ENCODE measurements at places on chromosomes 1 and 21.

DNA sequence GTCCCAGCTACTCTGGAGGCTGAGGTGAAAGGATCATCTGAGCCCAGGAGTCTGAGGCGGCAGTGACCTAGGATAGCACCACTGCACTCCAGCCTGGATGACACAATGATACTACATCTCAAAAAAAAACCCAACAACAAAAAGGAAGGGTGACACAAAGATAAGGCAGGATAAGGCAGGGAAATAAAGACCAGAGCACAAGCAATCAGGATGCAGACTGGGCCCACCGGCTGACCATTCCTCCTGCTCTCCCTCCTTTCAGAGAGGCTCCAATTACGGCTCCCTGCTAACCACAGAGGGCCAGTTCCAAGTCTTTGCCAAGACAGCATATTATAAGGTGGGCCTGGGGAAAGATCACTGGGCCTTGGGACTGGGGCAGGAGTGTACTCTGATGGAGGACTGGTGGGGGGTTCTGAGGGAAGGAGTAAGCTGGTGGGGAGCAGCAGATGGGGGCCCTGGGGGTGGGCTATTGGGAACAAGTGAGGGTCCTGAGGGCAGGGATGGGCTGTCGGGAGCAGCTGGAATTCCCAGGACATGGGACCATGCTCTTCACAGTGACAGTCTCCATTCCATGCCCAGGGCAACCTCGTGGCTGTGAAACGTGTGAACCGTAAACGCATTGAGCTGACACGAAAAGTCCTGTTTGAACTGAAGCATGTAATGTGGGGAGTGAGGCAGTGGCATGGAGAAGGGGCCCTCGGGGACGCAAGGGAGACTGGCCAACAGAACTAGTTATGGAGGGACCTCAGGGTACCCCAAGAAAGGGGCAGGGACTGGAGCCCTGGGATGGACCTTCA is 7.3 kb downstream of the NPR1 start:
- DNase-seq: no peak

DNA sequence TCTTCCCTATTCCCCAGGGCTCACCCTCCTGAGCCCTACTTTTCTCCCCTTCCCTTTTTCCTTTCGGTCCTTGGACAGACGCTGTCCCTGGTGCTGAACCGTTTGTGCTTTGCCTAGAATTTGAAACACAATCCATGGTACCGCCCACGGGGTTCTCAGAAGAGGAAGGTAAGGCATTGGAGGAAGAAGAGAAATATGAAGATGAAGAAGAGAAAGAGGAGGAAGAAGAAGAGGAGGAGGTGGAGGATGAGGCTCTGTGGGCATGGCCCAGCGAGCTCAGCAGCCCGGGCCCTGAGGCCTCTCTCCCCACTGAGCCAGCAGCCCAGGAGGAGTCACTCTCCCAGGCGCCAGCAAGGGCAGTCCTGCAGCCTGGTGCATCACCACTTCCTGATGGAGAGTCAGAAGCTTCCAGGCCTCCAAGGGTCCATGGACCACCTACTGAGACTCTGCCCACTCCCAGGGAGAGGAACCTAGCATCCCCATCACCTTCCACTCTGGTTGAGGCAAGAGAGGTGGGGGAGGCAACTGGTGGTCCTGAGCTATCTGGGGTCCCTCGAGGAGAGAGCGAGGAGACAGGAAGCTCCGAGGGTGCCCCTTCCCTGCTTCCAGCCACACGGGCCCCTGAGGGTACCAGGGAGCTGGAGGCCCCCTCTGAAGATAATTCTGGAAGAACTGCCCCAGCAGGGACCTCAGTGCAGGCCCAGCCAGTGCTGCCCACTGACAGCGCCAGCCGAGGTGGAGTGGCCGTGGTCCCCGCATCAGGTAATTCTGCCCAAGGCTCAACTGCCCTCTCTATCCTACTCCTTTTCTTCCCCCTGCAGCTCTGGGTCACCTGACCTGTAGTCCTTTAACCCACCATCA is 10.4 kb downstream of the BCAN start:
- DNase-seq: no peak

DNA sequence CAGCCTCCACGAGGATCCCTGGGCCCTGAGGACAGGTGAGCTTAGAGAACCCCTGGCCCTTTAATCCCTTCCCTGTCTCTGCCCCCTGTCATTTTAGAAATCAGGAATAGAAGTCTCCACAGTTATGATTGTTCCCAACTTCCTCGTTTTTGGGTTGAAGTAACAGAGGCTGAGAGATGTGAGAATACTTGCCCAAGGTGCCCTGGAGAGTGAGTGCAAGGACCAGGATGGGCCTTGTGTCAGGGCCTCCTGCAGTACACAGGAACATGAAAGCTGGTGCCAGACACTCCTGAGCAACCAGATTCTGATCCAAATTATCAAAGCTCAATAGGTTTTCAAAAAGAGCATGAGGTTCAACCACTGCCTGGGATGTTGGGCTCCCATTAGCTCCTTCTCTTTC is 10.1 kb downstream of the HLX start:
- no peak for DNase-seq

DNA sequence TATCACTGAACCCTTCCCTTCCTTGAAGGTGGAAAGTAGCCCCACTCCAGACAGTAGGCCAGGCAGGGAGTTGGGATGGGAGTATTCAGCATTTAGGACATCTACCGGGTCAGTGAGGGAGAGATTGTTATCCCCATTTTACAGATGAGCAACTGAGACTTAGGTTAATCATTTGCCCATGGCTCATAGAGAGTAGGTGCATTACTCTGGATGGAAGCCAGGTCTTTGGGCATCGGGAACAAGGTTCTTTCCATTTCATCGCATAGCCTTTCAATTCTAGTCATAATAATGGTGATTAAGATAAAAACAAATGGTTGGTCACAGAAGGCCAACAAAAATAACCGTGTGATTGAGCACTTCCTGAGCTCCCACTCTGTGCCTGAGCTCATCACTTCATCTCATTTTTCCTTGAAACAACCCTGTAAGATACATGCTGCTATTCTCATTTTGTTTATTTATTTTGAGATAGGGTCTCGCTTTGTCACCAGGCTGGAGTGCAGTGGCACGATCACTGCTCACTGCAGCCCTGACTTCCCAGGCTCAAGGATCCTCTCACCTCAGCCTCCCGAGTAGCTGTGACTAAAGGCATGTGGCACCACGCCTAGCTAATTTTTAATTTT is 64.8 kb downstream of the NAV1 start:
- no peak for DNase-seq

DNA sequence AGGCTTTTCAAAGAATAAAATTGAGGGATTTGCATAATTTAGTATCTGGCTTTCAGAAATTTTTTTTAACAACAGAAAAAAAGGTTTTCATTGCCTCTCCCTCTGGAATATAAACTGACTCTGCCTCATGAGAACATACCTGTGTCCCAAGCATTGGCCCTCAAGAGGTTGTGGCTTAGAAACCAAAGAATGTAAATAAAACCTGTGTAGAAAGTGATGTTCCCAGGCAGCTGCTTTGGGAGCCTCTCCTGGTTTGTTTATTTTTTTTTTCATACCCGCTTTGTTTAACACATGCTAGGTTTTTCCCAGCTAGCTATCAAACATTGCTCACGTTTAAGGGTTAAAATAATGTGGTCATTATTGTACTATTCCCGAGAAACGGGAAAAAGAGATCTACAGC is 40.5 kb upstream of the IFNAR2 start:
- peak; percentile 23 for DNase-seq

GRCh38 chr21:43877936-43878575 is 13.0 kb downstream of the AGPAT3 start:
- no peak for DNase-seq

- DNase-seq: no peak
These were observed 43.4 kb downstream of the KIF1B start for GRCh38 chr1:10253755-10254154.

DNA sequence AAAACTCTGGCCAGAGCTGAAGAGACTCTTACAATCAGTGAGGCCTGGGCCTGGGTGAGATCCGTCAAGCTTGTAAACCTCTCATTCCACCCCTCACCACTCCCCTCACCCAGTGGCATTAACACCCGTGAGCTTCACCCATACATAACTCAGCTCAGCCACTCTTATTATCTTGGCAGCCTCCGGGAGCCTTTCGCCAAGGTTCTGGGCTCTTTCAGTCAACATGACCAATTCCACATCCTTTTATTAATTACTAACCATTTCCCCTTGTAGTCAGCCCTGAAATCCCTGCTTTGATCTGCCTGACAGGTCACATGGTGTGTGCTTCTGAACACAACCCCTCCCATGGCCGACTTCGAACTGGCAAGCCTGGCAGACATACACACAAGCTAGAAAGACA is 134.8 kb downstream of the SETD4 start:
- DNase-seq: no peak

Data from NCI-H187 treated with DMSO at 0.1 percent for 48 hours (cell line).